ENCODE measurements at places on chromosomes 12 and 14.

DNA sequence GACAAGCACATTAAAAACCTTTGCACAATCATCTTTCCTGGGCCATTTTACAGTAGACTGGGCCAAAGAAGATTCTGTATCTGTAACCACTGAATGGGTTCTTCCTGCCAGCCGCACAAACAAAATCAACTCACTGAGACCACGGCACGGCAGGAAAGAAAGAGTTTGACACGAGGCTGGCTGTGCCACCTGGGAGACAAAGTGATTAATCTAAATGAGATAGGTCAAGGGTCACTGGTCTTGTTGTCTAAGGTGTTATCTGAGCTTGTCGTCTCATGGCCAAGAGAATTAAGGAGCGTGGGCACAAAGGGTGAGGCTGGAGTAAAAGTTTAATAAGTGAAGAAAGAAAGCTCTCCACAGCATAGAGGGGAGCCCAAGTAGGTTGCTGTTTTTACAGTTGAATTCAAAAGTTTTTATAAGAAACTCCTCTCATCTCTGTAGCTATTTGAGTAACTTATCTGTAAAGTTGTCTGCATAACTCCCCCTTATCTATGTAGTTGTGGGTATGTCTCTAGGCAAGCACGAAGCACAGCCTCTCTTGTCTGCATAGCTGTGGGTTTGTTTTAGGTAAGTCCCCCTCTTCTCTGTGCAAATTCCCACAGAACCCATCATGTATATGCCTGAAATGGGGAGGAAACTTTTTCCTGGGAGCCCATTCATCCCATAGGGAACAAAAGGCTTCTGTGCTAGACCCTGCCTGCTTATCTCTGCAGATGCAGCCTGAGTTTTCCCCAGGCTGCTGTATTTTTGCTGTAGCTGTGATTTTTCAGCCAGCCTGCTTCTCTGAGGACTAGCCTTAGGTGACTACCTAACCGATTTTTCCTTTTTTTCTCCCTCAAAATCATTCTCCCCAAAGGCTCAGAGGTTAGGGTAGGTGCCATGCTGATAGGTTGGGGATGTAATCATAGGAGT lies 1314.6 kb upstream of the TMEM132C start:
- DNase-seq: no peak

DNA sequence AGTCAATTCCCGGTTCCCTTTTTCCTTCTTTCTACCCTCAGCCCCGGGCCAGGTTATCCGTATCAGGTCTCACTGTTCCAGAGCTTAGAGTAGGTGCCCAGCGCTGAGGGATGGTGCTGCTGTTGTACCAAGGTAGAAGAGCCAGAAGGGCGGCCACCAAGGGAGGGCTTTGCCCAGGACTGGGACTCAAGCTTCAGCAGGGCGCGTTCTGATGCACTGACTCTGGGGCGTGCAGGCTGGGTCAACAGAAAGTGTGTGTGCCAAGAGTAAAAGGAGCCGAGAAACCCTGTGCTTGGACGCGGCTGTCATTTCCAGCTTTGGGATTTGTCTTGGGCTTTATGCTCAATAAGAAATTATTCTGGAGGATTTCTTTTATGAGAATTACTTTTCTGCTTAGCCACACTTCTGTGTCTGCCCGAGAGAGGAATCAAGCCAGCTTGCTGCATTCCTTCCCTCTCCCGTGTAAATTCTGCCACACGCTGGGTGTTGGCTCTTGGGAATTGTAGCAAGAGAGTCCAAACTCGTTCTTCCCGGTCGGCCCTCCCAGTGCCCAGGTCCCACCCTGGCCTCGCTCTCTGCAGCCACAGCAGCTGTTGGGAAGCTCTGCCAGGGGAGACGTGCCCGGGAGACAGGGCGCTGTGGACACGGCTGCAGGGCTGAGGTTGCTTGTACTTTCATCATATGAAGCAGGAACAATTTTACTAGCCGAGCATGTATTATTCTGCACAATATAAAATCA lies 98.0 kb downstream of the FBXL14 start:
- no peak for DNase-seq

DNA sequence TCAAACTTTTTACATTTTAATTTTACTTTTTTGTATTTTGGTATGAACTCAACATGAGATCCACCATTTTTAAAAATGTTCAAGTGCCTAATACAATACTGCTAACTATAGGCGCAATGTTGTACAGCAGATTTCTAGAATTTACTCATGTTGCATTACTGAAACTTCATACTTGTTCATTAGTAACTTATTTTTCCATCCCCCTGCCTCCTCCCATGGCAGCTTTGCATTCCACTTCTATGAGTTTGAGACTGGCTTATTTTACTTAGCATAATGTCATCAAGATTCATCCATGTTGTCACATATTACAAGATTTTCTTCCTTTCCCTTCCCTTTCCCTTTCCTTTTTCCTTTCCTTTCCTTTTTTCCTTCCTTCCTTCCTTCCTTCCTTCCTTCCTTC lies 825.9 kb downstream of the SLC16A7 start:
- no peak for DNase-seq

GRCh38 chr12:69897744-69898143 lies 72.7 kb downstream of the MYRFL start:
- DNase-seq: peak; percentile 19

DNA sequence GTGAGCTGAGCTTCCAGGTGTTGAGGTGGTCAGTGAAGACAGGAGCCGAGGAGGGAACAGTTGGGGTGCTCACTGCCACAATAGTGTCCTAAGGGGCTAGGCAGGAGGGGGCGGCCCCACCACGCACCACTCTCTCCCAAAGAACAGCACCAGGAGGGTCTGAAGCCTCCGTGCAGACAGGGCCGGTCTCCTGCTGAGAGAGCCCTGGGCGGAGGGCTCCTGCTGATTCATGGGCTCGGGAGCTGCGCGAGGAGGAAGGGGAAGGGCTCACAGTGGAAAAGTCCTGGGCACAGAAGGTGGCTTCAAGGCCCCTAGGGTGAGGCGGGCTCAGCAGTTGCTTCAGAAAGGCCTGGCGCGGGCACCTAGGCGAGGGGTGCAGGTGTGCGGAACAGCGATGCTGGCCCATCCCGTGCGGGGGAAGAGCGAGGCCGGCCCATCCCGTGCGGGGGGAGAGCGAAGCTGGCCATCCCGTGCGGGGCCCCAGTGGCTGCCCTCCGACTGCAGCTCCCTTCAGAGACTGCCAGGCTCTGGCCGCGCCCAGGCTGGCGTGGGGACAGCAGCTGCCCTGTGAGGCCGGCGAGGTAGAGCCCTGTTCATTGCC lies 176.7 kb downstream of the ADGRD1 start:
- DNase-seq: no peak

DNA sequence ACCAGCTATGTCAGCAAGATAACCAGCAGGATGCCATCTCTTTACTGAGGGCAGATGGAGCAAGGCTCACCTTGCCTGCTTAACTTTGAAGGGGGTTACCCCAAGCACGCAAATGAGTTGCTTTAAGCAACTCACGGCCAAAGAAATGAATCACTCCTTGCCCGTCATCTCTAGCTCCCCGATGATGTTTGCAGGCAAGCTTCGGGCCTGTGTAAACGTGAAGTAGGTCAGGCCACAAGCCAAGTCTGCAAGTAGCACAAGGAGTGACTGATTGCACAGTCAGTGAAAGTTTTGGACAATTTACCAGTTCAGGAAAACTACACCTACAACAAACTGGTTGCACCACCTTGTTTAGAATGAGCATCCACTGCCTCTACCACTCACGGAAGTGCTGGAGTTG lies 699.7 kb upstream of the TBX3 start:
- DNase-seq: no peak

DNA sequence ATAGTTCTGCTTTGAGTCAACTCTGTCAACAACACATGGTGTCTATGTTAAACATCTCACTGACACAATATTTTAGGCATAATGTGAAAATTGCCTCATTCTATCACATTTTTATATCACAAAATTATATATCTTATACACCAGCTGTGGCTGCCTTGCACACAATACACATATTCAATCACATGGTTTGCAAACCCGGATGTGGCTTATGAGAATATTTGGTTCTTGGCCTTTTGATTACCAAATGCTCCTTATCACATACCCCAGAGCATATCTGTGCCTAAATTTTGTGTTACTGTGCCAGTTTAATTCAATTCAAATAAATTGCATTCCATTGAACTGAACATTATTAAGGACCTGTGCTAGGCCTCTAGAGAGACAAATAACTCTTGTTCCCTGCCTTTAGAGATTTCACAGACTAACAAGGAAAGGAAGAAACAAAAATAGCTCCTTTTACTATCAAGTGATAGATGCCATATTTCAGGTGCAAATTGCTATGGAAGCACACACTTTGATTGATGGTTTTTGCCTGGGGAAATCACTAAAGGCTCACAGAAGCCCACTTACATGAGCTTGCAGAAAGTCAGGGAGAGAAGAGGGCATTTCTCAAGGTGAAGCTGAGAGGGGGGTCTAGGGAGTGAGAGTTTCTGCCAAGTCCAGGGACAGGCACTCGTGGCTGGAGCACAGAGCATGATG lies 63.4 kb downstream of the PPP1R36 start:
- no peak for DNase-seq

DNA sequence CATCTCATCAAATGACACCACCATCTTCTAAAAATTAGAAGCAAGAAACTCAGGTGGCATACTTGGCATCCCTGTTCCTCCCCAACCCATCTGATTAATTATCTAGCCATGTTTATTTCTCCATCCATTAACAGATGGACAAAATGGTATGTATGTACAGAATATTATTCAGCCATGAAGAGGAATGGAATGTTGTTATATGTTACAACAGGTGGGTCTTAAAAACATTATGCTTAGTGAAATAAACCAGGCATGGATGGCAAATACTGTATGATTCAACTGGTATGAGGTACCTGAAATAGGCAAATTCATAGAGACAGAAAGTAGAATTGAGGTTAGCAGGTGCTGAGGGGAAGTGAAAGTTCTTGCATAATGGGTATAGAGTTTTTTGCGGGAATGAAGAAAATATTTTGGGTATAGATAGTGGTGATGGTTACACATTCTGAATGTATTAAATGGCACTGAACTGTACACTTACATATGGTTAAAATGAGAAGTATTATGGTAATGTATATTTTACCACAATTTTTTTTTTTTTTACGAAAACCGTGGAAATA lies 17.5 kb downstream of the YY1 start:
- DNase-seq: no peak

- no peak for DNase-seq
Observed at GRCh38 chr12:43336962-43337555, 214.9 kb downstream of the ADAMTS20 start.

GRCh38 chr12:77349689-77350370 lies 284.5 kb upstream of the E2F7 start:
- no peak for DNase-seq

DNA sequence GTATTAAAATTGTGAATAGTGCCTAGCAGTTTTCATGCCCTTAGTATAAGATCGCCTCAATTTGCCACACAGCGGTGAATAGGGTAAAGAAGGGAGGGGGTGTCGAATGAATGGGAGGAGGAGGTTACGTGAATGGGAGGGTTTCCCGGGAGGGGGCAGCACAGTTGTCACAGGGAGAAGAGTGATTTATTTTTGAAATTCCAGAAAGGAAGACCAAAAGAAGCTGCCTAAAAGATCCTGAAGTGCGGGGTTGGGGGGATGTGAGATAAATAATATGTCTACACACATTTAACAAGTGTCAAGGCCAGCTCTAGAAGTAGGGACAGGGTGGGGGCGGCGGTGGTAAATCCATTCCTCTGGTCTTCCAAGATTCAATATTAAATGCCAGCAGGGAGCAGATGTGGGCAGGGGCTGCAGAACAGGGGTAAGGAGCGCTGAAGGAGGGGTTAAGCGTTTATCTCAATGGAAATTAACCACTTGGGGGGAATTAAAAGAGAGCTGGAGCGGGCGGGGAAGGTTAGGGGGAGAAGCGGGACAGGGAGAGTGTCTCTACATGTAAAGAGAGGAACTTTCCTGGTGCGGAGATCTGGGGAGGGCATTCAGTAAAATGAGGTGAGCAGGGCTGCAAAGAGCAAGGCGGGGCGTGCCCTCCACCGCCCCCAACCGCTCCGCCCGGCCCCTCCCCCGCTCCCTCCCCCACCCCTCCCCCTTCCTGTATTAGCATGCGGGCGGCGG lies 867 bp downstream of the C12orf42 start:
- no peak for DNase-seq

DNA sequence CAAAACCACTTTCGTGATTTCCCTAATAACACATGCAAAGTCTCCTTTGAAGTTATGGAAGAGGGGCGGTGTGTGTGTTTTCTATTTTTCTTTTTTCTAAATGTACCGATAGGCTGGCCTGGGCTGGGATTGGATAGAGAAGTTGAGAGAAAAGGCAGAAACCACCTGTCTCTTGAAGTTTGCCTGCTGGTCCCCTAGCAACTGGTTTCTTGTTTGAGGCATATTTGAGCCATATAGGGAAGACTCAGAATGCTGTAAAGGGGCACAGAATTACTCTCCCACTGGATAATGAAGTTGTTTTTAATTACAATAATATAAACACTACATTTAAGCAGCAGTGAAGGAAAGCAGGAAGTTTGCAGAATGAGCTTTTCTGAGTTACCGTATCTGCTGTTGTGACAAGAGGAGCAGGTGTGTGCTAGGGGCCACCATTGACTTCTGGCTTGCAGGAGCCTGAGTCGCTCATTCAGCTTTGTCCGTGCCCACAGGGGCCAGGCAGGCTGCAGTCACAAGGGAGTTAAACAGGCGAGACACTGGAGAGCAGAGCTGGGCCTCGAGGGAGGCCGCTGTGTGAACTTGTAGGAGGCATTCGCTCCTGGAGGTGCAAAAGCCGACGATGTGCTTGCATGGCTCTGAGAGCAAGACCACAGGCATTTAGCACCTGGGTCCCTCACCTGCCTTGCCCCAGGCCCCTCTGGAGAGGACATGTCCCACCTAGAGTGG lies 173.8 kb upstream of the RGS6 start:
- DNase-seq: no peak

DNA sequence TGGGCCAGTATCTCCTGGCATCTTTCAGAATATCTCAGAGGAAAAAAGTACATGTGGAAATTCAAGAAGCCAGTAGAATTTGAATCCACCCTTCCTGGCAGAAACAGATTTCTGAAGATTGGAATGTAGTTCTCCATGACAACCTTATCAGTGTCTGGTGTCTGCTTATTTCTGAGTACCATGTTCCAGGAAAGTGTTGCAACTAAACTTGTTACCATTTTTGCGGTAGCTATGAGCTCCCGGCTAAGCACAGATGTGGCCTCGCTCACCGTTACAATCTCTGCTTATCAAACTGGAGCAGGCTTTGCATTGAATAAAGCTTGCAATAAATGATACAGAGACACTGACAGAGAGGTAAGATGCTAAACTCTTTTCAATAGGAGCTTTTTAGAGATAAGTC lies 13.0 kb upstream of the ITPR2 start:
- DNase-seq: no peak

DNA sequence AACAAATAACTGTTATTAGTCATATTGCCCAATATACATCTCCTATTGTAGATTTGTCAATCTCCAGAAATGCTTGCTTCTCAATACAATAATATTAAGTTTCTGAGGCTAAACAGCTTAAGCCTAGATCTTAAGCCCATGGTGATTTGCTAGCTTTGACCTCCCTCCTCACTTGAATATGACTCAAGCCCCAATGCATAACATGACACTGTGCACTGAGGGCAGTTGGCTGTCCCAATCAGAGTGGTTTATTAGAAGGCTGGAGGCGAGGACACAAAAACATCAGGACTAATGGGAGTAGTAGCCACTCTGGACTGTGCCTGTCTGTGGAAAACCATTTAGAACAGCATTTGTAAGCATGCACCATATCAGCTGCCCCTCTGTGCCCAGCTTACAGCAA lies 81.1 kb upstream of the GTF2A1 start:
- DNase-seq: no peak

All from left renal cortex interstitium (tissue), 4 donors.